ENCODE measurements at places on chromosomes 2 and 18.

DNA sequence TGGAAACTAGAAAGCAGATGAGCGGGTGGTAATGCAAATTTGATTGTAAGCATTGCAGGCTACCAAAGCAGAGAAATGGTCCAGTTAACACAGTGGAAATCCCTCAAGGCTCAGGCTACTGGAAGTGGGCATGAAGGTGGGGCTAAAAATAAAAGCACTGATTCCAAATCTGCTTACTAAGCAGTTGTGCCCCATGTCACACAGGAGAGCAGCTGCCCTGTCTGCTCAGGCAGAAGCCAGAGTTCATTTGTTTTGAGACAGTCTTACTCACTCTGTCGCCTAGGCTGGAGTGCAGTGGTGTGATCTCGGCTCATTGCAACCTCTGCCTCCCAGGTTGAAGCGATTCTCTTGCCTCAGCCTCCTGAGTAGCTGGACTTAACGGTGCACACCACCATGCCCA, 42.5 kb upstream of the TSPYL6 start:
- no peak for DNase-seq

- no peak for DNase-seq
These were observed 301.3 kb downstream of the HRH4 start for GRCh38 chr18:24761765-24762164.

GRCh38 chr2:86038291-86039081, 67.2 kb downstream of the POLR1A start:
- DNase-seq: no peak

DNA sequence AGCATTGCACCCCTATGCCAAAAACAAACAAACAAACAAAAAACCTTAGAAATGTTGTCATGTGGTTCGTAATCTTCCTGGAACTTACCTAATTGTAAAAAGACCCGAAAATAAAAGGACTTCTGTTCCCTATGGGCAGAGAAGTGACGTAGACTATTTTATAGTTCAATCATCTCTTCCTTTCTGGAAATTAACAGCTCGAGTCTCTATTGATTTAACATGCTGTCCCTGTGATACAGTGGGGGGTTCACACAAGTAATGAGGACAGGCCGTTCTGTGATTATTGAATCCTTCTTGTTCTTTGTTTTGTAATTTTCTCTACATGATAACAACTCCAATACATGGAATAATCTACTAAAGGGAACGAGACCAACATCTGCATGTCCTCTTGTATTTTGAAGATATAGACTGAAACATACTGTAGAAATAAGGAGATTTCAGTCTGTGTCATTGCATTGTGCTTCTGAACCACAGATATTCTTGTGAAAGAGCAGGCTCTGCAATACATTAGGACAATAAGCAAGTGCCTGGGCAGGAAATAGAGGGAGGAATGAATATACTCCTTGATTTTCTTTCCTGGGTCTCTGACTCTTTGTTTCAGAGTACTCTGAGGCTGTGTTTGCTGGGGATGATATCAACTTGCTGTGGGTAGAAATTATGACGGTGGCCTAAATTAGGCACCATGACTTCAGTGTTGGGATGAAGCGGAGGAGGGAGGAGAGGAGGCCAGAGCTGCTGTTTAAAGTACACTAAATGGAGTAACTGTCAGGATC, 65.7 kb upstream of the PPM1B start:
- no peak for DNase-seq

GRCh38 chr2:132776287-132776686, 106.3 kb upstream of the LYPD1 start:
- DNase-seq: peak; percentile 39

DNA sequence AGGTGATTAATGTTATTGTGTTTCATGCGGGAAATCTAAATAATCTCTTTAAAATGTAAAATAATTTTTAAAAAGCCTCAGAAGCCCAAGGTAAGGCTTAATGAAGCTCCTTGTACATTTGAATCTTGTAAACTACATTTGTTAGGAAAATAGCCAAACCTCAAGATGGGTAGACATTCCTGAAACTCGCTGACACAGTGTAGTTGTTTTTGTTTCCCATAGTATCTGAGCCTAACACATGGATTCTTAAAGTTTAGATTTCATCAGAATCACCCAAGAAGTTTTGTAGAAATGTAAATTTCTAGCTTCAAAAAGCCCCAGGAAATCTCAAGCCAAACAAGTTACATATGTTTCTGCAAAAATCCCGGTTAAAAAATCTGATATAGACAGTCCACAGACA, 1221.1 kb upstream of the ACVR2A start:
- DNase-seq: peak; percentile 13

DNA sequence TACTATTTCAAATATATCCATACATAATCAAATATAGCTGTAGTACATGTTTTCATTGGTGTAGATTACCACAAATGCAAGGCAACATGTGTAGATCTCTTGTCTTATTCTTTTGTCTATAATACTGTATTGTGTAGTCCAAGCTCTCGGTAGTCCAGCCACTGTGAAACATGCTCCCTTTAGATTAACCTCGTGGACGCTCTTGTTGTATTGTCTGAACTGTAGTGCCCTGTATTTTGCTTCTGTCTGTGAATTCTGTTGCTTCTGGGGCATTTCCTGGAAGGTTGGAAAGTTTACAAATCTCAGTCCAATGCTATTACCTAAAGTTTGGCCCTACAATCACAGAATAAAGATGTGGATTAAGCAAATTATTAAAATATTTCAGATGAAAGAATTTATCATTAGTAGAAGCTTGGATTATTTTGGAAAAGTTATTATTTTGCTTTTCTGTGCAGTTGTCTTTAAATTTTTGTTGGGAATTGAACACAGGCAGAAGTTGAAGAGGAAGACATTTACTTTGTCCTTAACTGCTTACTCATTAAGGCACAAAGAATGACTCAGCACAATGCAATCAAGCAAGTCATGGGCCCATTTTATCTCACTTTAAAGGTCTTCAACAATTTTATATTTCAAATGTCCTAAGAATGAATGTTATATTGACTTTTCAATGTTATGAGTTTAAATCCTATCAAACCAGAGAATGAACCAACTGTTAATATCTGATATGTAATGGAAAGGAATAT, 103.4 kb upstream of the CAVIN2 start:
- peak; percentile 53 for DNase-seq

DNA sequence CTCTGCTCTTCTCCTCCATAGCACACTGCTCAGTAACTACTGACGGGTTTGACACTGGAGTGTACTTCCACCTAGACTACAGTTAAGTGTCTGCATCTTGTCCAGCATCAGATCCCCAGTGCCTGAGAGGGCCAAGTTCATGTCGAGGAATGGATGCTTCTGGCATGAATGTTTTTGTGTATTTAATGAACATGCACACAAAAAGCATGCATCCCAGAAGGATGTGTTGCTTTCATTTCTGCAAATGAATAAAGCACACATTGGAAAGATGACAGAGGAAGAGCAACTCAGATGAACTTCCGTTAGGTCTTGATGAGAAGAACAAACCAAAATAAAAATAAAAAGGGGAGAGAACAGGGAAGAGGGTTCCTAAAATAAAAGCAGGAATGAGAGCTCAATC, 27.9 kb downstream of the C2orf49 start:
- DNase-seq: no peak

DNA sequence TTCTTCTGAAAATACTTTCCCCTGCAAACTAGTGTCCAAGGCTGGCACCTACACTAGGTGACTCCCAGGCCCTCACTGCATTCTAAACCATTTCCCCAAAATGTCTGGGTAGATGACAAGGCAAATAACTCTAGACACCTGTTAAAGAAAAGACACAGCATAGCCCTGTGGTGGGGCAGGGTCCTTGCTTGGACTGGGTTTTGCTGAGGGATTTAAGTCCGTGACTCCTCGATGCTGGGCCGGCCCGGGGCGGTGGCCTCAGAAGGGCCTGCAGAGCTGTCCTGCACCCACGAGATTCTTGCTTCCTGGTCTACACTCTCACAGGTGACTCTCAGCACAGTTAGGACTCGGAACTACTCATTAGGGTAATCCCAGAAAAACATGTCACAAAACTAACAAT, 55.2 kb downstream of the MBP start:
- DNase-seq: no peak

DNA sequence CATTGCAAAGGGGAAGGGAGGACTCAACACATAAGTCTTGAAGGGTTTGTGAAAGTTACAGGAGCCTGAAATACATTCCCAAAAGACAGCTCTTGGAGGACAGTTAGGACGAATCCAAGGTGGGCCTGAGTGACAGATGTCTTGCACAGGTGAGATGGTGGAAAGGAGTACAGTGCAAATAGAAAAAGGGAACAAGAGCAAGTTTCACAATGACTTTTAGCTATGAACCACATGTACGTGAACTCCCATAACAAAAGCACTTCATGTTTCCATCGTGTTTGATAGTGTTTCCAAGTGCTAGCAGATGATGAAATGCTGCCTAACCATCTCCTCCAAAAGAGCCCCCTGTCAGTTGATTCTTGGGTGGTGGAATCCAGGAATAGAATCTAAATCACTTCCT, 1.8 kb downstream of the IL18RAP start:
- DNase-seq: no peak

GRCh38 chr2:101197215-101197745, 46.1 kb upstream of the TBC1D8 start:
- DNase-seq: peak; percentile 25

DNA sequence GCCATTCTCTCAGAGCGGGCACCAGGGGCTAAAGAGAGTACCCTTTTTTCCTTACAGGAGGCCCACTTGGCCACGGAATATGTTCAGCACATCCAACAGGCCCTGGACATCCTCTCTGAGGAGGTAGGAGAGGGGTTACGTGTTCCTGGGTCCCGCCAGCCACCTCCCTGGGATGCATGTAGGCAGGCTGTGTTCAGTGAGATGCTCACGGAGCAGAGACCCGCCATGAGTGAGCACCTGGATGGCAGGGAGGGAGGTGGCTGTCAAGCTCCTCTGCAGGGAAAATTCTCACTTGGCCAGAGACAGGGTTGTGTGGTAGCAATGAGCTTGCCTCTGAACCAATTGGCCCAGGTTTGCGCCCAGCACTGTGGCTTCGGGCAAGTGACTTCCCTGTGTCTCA, 123.1 kb upstream of the PPP1CB start:
- DNase-seq: no peak

DNA sequence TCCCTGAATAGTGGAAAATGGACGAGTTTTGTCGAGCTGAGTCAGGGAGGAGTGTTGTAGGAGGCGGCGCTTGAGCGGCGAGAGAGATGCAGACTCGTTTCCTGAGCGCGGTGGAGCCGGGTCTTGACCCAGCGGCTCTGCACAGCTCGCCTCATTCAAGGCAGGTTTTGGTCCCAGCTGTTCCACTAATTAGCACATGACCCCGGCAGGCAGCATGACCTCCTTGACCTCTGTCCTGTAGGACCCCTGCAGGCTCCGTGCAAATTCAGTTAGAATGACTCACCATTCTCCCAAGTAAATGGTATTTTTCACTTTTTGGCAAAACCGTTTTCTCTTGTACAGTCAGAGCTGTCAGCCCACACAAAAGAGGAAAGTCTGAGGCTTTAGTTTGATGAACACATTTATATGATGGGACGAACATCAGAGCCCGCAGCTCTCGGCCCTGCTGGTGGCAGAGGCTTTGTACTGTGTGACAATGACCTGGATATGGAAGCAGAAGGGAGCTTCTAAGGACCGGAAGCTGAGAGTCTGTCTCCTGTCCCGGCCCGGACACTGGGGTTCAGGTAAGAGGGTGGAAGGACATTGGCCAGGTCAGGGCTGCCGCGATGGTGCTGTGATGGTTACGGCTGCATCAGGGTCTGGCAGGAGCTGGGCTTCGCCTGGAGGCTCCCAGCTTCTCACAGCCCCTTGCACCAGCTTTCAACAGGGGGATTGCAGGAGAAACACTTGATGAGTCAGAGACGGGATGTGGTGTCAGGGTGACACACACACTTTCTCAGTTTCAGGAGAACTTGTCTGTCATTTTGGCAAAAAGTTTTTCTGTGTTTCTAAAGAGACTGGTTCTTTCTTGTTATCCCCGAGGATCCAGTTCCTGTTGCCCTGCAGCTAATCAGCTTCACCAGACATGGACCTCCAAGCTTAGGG, 29.9 kb upstream of the ALKAL2 start:
- DNase-seq: peak; percentile 70

- no peak for DNase-seq
These were observed 72.5 kb downstream of the KLF7 start for GRCh38 chr2:207093234-207093633.

GRCh38 chr2:121860758-121861227, 105.3 kb downstream of the TSN start:
- DNase-seq: no peak

DNA sequence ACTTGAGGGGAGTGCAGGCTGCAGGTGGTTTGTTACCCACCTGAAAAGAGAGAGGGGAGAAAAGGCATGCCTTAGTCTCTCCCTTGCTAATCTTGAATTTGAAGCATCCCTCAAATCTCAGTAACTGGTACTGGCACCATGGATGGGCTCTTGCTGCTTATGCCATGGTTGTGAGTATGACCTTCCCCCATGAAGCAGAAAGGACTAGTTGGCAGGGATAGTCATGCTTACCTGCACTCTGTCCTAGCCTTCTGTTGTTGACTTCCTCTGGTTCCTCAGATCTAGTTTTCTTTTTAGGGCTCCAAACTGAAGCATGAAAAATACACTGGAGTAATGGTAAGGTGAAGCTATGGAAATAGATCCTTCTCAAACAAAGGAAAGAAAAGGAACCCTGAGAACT, 191.2 kb downstream of the SPAG16 start:
- no peak for DNase-seq

DNA sequence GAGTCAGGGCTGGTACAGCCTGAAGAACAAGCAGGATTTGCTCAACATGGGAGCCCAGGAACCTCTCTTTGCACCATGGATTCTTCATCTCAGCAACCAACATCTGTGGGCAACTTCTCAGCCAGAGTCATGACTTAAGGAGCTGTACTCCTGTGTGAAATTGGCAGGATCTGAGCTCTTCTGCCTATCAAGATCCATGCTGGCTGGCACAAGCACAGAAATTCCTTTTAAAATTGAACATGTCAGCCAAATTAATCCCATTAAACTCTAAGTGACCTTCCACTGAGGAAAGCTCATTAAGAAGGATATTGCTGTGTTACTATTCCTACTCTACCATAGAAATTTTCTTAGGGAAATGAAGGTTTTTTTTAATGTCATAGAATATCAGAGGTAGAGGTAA, 110.5 kb upstream of the SCG2 start:
- no peak for DNase-seq

GRCh38 chr2:174328961-174329715, 5.6 kb upstream of the SP9 start:
- no peak for DNase-seq

GRCh38 chr2:173739006-173739405, 226.2 kb downstream of the SP3 start:
- DNase-seq: no peak

DNA sequence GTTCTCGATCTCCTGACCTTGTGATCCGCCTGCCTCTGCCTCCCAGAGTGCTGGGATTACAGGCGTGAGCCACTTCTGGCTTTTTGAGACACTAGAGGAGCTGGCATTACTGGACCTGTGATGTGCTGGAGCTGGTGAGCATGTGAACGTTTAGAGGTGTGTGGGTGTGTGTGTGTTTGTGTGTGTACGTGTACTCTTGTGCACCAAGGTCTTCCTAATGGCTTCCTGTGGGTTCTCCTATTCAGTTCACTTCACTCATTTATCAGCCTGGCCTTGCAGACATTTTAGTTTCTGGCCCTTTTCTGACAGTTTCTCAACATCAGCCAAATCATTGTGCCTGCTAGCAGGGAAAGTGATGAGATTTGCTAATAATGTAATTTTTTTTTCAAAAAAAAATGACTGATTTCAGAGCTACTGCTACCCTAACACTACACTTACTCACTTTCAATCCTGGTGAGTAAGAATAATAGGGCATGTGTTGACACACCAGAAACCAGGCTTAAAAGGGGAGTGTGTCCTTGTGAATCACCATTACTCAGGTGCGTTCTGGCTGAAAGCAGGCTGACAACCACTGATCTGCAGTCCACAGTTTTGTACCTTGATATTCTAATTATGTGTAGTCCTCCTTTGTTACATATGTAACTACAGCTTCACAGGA, 41.0 kb upstream of the ACTR3 start:
- peak; percentile 63 for DNase-seq
